Esophagus muscularis mucosa (tissue), 4 donors: ENCODE measurements at places on chromosomes 4 and X. TPM values are rescaled to one million over a fixed set of nuclear protein-coding genes. Genes with fewer than 3 reads are reported as not detected.

- no peaks in the 10 kb centered on the region for H3K4me1 ChIP-seq
- DNase-seq = no peak
- no peak overlapping the region for H3K27ac ChIP-seq
- H3K27me3 ChIP-seq = no peaks in the 10 kb centered on the region
- H3K36me3 ChIP-seq = no peaks in the 10 kb centered on the region
These were observed 41.1 kb downstream of the AMMECR1 start for GRCh38 chrX:110276778-110277177.

DNA sequence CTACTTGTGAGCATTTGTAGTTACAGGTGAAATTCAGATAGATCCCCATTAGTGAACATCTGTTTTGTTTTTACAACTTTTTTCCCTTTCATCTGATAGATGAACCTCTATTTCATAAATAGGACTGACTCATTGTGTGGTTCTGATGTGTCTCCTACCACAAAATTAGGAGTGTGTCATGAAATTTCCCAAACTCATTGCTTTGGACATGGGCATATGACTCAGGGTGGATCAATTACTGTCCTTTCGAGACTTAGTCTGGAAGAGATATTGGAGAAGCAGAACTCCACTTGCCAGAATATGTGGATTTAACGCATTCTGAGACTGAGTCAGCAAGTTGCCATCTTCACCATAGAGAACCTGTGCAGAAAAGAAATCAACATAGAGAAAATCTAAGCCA, 53.5 kb upstream of the PCDH10 start:
- H3K27ac ChIP-seq = no peak overlapping the region
- H3K36me3 ChIP-seq = no peaks in the 10 kb centered on the region
- H3K4me3 ChIP-seq = no peak overlapping the region
- no peak for DNase-seq
- H3K4me1 ChIP-seq = no peaks in the 10 kb centered on the region

DNA sequence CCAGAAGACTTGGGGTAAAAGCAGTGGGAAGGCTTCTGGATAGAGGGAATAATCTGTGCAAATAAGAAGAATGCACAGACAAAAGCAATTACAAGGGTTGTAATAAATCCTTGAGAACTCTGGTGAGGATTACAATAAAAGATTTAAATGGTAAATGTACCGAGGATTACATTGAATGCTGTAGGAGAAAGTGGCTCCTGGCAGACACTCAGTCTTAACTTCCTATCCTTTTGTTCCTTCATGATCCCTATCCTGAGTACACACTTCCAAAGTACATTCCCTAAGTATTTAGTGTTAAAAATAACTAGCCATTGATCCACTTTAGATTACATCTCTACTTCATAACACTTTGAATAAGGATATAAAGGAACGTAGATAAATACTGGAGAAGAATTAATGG, 205.4 kb downstream of the SPATA18 start:
- no peaks in the 10 kb centered on the region for H3K27me3 ChIP-seq
- H3K4me1 ChIP-seq = no peaks in the 10 kb centered on the region
- DNase-seq = no peak
- H3K36me3 ChIP-seq = no peaks in the 10 kb centered on the region
- H3K27ac ChIP-seq = no peak overlapping the region

GRCh38 chr4:182928061-182928460, 10.9 kb upstream of the DCTD start:
- no peak overlapping the region for H3K27ac ChIP-seq
- no peak overlapping the region for H3K4me3 ChIP-seq
- peaks cover 26% of the 10 kb centered on the region for H3K4me1 ChIP-seq
- no peaks in the 10 kb centered on the region for H3K36me3 ChIP-seq

DNA sequence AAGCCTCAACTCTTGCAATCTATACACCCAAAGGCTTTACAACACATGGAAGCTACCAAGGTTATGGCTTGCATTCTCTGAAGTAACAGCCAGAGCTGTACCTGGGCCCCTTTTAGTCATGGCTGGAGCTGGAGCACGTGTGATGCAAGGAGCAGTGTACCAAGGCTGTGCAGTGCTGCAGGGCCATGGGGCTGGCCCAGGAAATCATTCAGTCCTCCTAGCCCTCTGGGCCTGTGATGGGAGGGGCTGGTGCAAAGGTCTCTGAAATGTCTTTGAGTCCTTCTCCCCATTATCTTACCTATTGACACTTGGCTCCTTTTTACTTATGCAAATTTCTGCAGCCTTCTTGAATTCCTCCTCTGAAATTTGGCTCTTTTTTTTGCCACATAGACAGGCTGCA, 500.1 kb upstream of the FAM47C start:
- H3K27me3 ChIP-seq = no peaks in the 10 kb centered on the region
- no peak overlapping the region for H3K27ac ChIP-seq
- no peak for DNase-seq
- no peaks in the 10 kb centered on the region for H3K36me3 ChIP-seq
- no peaks in the 10 kb centered on the region for H3K4me1 ChIP-seq
- H3K4me3 ChIP-seq = no peak overlapping the region

- no peak for DNase-seq
- H3K4me1 ChIP-seq = no peaks in the 10 kb centered on the region
- H3K27me3 ChIP-seq = peaks cover 3% of the 10 kb centered on the region
- no peaks in the 10 kb centered on the region for H3K36me3 ChIP-seq
These were observed 91.5 kb upstream of the SCOC start for GRCh38 chr4:140281828-140282552.

GRCh38 chrX:103739421-103739820, 28.7 kb downstream of the TMEM31 start:
- no peak overlapping the region for H3K4me3 ChIP-seq
- H3K36me3 ChIP-seq = no peaks in the 10 kb centered on the region
- H3K4me1 ChIP-seq = no peaks in the 10 kb centered on the region
- no peaks in the 10 kb centered on the region for H3K27me3 ChIP-seq
- no peak for DNase-seq

DNA sequence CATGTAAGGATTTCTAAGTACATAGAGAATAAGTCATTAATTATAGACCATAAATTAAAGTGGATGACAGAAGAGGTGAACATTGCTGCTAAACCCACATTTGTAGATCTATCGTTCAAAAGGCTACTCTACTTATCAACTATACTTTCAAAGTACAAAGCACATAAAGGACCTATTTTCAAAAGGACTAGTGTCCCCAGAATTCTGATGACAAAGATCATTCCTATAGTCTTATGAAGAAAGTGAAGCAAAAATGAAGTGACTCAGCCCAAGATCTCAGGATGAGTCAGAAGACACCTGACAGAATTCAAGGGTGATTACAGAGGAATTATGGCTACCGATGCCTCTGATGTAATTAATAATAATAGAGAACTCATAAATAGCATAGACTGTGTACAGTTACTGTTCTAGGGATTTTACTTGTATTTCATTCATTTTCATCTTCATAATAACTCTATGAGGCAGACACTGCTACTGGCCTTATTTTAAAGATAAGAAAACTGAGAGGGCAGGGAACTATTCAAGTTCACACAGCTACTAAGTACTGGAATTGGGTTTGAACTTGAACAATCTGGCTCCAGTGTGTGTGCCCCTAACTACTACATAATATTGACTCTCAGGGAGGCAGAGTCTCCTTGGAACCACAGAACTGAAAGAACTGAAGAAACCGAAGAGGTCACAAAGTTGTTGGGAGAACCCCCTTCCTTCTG, 17.1 kb downstream of the USP46 start:
- H3K27me3 ChIP-seq = no peaks in the 10 kb centered on the region
- peak overlapping the region; percentile 19 for H3K27ac ChIP-seq
- peaks cover 40% of the 10 kb centered on the region for H3K4me1 ChIP-seq
- no peaks in the 10 kb centered on the region for H3K36me3 ChIP-seq

DNA sequence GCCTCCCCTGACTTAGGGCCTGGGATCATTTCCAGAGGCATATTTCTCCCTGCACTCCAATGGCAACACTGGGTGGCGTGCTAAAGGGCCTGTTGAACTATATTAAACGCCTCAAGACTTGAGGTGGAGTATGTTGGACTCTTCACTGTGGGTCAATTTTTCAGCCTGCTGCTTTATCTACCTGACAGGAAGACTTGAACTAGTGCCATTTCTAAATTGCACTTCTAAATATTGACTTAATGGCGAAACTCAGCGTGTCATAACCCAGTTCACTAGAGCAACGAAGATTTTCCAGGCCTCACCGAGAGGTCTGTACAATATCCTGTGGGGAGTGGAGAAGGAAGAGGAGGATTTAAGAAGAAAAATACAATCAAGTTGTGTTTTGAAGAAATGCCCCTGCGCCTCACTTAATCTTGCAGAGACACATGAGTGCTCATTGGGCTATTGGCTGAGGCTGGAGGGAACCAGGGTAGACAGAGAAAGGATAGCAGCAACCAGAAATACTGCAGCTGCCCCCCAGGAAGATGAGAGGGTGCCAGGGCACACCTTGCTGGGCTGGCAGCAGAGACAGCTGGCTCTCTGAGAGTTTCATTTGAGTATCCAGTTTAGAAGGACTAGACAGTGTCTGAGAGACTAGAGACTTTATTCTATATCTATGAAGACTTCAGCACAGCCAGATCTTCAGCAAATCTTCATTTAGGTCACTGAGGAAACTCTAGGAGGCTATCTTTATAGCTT, 67.4 kb downstream of the ENPP6 start:
- H3K27me3 ChIP-seq = no peaks in the 10 kb centered on the region
- peaks cover 14% of the 10 kb centered on the region for H3K4me1 ChIP-seq
- no peak overlapping the region for H3K4me3 ChIP-seq
- no peaks in the 10 kb centered on the region for H3K36me3 ChIP-seq
- H3K27ac ChIP-seq = no peak overlapping the region

- H3K4me3 ChIP-seq = no peak overlapping the region
- no peaks in the 10 kb centered on the region for H3K4me1 ChIP-seq
- H3K36me3 ChIP-seq = no peaks in the 10 kb centered on the region
- H3K27ac ChIP-seq = no peak overlapping the region
- no peak for DNase-seq
These were observed 190.6 kb upstream of the SPRY1 start for GRCh38 chr4:123206016-123206415.

DNA sequence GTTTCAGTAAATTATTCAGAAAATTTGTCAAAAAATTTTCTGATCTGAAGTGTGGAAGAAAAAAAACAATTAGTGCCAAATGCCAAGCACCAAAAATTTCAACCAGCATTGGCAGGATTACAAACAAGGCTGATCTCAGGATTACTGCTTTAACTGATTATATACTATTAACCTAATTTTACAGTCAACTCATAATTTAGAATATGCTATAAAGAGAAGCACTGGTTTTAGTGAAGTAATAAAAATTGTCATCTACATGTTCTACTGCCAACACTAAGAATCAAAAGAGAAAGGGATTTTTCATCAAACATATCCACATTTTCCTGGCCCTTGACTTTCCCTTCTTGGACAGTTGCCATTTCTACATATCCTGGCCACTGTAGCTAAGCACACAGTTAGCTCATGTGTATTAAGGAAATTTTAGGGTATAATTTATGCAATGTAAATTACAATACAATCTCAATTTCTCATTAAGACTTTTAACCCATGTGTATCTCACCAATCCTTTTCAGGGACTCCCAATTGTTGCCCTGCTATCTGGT, 33.8 kb downstream of the THOC2 start:
- no peaks in the 10 kb centered on the region for H3K27me3 ChIP-seq
- no peak overlapping the region for H3K27ac ChIP-seq
- DNase-seq = no peak
- H3K36me3 ChIP-seq = peaks cover 10% of the 10 kb centered on the region
- H3K4me3 ChIP-seq = no peak overlapping the region
- H3K4me1 ChIP-seq = peaks cover 8% of the 10 kb centered on the region

FAAH2 gene
- 0.46 TPM for total RNA-seq

VCX3B gene
- total RNA-seq = not detected

OTUD4 gene
- total RNA-seq = 49.1 TPM

CTAG2 gene
- total RNA-seq = not detected

ZNF674 gene
- 3.0 TPM for total RNA-seq
